ENCODE measurements at places on chromosomes 11 and 22.

DNA sequence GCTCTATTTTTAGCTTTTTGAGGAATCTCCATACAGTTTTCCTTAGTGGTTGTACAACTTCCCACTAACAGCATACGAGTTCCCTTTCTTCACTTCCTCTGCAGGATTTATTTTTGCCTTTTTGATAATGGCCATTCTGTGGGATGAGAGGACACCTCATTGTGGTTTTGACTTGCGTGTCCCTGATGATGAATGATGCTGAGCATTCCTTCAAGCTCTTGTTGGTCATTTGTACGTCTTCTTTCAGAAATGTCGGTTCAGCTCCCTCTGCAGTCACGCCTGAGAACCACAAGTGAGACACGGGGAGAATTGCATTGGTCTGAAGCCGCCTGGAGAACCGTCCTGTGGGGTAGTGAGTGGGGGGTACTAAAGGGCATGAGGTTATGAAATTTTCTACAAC lies 2.0 kb upstream of the KRTAP5-10 start:
- no peak for DNase-seq

DNA sequence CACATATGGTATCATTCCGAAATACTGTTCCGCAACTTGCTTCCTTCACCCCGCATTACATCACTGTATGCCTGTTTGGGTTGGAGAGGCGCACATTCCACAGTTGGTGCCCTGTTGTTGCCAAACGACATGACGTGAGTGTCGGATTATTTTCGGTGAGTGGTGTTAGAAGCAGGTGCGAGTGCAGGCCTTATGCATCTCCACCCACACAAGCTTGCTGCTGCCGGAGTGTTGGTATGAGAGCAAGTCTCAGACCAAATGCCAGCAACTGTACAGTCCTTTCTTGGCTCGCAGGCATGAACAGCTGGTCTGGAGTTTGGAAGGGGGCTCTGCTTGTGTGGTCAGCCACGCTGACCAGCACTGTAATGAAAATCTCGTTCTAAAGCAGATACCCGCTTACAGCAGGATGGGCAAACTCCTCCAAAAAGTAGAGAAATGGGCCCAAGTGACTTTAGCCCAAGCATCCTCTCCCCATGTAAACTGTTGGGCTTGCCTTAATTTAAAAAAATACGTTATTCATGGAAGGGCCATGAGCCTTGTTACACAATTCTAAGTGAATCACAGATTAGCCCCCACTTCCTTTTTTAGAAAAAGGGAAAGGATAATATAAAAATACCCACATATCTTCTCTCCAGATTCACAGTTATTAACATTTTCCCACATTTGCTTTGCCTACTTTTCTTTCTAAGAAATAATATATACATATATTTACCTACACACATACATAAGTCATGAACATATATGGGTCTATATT lies 48.7 kb upstream of the OR9Q1 start:
- DNase-seq, result no peak

DNA sequence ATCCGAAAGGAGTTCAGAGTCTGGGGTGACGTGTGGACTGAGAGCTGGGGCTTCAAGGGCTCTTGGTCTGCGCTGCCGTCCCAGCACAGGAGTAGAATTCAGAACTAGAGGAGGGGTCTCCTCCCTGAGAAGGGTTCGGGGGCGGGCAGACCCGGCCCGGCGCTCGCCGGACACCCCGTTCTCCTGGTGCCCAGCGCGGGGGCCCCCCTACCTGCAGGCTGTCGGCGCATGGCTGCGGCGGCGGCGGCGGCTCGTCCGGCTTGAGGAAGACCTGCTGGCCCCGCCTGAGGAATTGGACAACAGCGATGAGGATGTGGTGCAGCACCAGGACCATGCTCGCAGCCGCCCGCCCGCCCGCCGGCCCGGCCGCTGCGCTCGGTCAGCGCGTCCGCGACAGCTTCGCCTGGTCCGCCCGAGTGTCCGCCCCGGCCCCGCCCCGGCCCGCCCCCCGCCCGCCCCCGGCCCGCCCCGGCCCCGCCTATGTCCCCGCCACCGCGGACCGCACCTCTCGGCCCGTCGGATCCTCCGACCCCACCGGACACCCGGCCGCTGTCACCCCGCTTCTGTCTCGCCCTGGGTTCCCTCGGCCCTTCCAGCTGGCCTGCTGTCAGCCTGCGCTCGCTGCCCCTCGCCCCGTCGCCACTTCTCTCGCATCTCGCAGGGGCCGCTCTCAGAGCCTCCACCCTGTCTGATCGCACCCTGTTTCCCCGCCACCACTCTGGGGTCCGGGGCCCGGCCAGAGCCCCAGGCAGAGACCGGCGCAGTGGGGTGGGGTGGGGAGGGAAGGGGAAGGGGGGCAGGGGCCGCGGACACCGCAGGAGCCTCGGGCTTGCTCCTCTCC lies 32.0 kb downstream of the PDE2A start:
- no peak for DNase-seq

DNA sequence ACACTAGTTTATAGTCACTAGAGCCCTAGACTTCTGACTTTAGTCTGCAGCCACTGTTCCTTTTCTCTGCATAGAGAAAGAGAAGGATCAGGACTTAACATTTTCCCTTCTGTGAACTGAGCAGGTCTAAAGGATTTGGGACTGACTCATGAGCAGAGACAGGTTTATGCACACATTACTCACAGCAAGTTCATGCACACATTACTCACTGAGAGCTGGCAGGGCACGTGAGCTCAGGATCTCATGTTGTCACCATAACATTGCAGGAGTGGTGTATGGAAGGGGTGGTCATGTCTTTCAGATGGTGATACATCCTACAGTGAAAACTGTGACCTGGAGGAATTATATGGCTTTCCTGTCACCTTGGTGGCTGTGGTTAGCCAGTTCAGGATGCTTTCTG lies 56.4 kb downstream of the CEP164 start:
- DNase-seq, result no peak

GRCh38 chr11:110829873-110830272 lies 117.6 kb upstream of the ARHGAP20 start:
- DNase-seq, result no peak

DNA sequence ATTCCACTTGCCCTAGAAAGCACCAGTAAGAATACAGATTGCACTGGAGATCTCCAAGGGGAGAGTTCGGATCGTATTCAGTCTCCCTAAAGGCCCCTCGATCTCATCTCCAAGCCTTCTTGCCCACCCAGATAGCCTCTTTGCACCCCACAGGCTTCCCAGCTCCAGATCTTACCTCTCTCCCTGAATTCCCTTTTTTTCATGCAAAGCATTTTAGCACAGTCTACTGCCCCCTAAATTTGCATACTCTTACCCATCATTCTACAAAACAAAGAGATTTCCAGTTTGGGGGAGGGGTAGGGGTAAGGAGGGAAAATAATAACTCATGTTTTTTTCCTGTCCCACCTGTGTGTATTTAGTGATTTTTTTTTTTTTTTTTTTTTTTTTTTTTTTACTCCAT lies 105.2 kb downstream of the NAV2 start:
- no peak for DNase-seq

DNA sequence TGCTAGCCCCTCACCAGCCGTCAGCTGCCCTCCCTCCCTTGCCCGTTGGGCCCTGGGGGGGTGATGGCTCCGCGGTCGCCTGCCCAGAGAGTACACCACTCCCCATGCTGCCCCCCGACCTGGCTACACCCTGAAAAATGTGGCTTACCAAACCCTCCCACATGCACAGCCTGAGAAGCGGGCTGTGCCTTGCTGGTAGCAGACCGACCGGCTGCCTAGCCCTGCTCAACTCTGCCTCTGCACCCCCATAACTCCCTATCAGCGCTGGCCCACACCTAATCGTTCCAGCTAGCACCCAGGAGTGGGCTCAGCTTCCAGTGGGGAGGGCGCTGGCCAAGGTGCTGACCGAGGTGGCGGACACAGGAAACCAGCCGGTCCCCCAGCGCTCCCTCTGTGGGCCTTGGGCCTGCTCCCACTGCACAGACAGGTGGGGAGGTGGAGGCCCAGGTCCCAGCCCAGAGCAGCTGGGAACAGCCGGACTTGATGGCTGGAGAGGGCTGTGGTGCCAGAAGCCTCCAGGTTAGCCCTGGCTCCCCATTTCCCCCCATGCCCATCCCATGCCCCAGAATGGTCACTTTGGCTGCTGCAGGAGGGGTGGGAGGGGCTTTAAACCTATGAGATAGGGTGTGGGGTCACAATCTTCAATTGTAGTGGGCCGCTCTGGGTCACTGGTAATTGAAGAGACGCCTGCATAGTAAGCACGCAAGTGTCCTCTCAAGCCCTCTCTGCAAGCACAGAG lies 32.1 kb upstream of the PRODH start:
- no peak for DNase-seq

GRCh38 chr11:4647766-4648165 lies 4.0 kb downstream of the OR51E1 start:
- no peak for DNase-seq

DNA sequence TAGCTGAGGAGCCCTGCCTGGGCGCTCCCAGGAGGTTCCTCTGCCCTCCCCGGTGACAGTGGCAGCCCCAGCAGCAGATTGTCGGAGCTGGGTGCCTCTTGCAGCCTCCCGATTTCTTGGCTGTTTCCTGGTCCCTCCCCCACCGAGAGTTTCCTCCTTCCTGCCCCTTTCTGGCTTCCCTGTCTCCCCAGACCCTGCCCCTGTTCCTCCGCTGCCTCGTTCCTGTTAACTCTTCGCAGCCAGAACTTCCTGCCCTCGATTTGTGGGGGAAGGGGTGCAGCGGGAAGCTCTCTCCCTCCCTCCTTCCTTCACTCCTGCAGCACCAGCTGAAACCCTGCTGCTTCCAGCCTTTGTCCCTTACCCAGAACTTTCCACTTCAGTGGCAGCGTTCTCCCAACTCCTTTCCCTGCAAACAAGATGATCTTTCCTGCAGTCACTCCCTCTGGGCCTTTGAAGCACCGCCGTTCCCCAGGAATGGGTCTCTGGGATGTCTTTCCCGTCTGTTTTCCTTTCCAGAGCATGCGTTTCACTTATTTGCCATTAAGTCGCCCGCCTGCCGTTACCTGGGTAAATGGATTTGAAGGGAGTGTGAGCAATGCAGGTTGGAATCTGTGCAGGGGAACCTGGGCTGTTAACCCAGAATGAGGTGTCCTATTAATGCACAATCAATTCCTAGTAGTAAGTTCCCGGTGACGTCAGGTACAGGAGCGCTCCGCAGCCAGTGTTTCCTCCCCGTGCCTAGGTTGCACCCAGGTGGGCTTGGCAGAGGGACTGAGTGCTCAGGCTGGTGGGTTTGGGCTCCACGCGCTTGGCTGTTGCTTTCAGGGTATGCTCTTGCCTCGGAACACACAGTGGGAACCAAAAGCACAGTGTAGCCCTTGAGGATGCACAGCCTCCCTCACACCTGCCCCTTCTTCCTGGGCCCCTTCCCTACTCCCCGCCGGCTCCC lies 4.3 kb downstream of the GRK2 start:
- DNase-seq, result no peak

DNA sequence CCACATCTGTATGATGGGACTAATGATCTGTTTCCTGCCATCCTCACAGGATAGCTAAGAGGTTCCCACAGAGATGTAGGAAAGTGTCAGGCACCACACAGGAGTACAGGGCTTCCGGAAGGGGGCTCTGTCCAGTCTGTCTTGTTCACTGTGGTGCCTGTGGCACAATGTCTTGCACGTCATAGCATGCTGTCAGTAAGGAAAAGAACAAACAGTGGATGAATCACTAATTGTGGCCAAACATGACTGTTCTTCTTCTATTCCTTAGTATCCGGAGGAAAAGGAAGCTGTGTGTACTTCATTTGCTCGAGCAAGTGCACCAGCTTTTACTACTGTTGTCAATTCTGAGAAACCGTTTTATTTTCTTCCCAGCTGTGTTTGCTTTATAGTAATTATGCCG lies 73.4 kb upstream of the YWHAH start:
- no peak for DNase-seq

DNA sequence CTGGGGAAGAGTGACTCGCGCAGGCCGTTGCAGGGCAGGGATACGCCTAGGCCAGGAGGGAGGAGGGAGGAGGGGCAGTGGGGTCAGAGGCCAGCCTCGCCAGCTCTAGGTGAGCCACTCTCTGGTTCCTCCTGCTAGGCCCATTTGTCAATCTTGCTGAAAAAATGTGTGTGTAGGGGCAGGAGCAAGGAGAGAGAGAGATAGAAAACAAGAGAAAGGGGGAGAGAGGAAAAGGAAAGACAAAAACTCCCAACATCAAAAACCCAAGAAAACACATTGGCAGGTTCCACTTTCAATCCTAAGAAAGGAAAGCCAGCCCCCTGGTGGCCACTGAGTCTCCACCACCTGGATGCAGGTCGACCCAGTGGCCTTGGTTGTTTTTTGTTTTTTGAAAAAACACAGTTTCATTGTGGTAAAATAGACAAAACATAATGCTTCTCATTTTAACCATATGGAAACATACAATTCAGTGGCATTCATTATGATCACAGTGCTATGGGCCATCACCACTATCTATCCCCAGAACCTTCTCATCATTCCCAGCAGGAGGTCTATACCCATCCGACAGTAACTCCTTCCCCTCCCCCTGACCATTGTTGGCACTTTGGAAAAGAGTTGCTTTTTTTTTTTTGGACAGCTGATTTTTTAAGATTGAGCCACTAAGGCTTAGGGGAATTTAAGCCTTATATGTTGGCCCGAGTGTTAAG lies 10.9 kb downstream of the OMP start:
- DNase-seq, result no peak

DNA sequence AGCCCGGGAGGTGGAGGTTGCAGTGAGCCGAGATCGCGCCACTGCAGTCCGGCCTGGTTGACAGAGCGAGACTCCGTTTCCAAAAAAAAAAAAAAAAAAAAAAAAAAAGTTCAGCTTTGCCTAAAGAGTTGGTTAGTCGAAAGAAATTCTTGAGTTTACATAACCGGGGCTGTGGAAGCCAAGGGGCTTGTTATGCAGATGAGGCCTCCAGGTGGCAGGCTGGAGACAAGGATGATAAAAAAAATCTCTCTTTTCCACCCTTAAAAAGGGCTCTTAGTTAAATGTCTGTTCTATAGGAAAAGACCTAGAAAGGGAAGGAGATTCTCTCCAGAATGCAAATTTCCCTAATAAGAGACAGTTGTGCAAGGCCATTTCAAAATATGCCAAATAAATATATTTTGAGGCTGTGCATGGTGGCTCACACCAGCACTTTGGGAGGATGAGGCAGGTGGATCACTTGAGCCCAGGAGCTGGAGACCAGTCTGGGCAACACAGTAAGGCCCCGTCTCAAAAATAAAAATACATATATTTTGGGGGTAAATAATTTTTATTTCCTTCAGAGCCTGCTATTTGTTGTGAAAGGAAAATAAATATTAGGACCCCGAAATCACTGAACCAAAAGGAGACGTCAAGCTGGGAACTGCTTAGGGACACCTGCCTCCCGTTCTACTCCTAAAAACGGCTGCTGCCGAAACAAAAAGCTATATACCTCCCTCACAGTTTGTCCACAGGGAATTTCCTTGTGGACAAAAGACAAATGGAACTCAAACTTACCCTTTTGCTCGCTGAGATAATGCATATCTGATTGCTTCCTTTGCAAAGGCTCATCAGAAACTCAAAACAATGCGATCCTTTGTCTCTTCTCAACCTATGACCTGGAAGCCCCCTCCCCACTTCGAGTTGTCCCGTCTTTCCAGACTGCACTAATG lies 2.4 kb upstream of the IFITM2 start:
- no peak for DNase-seq

DNA sequence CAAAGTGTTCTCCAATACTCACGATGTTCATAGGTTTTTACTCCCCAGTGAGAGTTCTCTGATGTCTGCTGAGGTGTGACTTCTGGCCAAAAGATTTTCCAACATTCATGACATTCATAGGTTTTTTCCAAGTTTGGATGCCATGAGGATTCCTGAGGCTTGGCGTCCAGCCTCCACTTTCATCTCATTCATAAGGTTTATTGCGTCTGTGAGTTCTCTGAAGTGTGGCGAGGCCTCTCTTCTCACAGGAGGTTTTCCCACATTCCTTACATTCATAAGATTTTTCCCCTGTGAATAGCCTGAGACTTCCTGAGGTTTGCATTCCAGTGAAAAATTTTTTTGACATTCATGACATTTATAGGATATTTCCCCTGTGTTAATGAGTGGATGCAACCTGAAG lies 1014.1 kb downstream of the LRRC4C start:
- DNase-seq, result no peak

GRCh38 chr22:43424666-43425630 lies 13.1 kb downstream of the MPPED1 start:
- DNase-seq, result no peak

All from stimulated activated CD8-positive, alpha-beta memory T cell treated with anti-CD3 and anti-CD28 coated beads, Interleukin-7, amount 100 ng/mL, for 1 hour (primary cell).